Activated CD8-positive, alpha-beta T cell treated with anti-CD3 and anti-CD28 coated beads for 36 hours (primary cell): ENCODE measurements at places on chromosomes 13 and 19. TPM values are rescaled to one million over a fixed set of nuclear protein-coding genes. Genes with fewer than 3 reads are reported as not detected.

Gene ADAMTSL5
- 1.3 TPM for total RNA-seq

GRCh38 chr13:110023729-110024644, 237.6 kb upstream of the IRS2 start:
- no peak for DNase-seq

GRCh38 chr13:91722267-91722884, 324.0 kb downstream of the GPC5 start:
- no peak for DNase-seq

DNA sequence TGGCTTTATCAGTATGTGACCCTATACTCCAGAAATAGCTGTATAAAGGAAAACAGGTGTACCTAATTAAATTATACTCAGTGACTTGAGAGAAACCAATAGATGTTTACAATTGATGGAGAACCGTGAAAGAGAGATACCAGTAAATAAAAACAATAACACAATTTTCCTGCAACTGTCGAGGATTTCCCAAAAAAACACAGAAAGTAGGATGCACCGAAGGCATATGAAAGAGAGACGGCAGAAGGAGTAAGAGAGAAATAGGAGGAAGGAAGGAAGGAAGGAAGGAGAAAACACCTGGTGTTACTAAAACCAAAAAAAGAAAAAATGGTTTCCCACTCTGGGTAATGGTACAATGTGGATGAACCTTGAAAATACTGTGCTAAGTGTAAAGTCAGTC, 6.8 kb upstream of the ZNF229 start:
- DNase-seq, result no peak

Gene ERICH6B
- total RNA-seq, result not detected

Gene KIR3DL2
- total RNA-seq, result 0.27 TPM

Gene TEX26
- total RNA-seq, result not detected

DNA sequence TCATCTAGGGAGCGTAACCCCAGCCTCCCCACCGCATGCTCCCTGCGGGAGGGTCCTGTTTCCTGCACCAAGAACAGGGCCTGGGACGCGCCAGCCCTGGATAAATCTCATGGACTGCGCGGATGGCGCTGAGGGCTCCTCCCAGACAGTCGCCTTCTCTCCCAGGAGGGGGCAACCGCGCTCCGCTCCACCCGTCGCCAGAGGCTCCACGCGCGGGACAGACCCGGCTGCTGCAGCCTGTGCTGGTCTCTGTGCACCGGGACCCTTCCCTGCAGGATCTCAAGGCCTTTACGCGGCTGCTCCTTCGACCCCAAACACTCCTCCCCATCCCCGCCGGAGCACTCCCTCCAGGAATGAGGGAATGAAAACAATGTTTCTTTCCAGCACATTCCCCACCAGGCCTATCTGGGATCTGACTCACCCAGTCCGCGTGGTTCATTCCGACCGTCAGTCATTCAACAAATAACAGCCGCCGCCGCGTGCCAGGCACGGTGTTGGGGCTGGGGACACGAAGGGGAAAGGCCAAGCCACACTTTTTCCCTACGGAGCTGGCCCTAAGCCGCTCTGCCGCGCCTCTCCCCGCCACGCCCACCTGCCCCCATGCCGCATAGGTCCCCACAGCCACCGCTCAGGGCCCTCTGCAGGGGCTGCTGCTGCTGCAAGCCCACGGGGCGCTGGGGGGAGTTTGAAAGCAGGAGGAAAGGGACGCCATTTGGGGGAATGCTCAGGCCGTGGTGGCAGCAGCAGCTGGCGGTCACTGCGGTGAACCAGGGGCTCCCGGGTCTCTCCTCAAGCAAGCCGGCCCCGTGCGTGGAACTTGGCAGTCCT, 6.0 kb downstream of the PNMA8B start:
- DNase-seq, result no peak

- DNase-seq, result no peak
Measured at GRCh38 chr13:92994056-92994455, 232.6 kb upstream of the GPC6 start.

- no peak for DNase-seq
Measured at GRCh38 chr19:57363688-57364181, 384 bp downstream of the TRAPPC2B start.
